ENCODE measurements at places on chromosomes 12 and 14. TPM values are rescaled to one million over a fixed set of nuclear protein-coding genes. Genes with fewer than 3 reads are reported as not detected.

DNA sequence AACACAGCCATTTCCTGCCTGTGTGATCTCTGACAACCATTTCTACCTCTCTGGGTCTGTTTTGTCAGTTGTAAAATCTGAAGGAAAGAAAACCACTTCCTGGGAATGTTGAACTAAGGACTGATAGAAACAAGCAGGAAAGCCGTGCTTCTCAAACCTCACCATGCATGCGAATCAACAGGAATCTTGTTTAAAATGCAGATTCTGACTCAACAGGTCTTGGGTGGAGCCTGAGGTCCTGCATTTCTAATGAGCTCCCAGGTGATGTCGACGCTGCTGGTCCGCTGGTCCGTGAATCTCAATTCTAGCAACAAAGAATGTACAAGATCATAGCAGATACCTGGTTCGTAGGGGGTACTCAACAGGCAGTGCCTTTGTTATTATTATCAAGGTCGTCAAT, 38.0 kb upstream of the GPATCH2L start:
- no peak for DNase-seq

DNA sequence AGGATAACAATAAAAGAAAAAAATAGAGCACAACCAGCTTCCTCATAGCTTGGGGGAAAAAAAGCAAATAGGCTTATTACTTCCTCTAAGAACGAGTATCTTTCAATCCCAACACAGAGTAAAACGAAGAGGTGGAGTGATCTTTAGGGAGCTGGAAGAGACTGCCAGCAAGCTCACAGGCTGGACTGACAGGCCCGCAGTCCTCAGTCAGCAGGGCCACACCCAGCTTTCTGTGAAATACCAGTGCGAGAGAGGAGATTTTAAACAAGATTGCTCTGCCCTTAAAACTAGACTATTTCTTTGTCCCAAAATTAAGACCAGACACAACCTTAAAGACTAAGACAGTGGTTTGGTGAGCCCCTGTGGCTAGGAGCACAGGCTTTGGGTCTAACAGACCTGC, 32.9 kb downstream of the SETD3 start:
- no peak for DNase-seq

DNA sequence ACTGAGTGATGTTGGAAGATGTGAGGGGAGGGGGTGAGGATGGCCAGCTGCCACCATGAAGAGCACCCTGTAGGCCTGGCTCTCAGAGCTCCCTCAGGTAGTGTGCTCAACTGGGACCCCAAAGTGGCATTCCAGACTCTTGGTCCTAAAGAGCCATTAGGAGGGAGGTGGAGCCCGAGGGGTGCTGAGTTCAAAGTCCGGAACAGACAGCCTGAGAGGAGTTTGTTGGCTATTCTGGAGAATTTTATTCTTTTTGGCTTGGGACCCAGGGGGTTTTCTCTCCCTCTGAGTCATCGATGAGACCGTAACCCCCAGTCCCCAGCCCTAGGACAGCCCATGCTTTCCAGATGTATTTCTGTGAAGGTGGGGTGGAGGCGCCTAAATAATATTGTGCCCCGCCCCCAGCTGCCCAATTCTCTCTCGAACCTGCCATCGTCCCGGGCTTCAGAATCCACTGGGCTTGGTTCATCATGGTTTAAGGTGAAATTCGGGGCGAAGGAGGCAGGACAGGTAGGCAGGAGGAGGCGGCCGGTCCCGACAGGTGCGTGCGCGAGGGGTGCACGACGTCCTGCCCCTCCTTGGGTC, 690 bp upstream of the RBP5 start:
- DNase-seq, result no peak

Gene A2M
- total RNA-seq, result 557 TPM

DNA sequence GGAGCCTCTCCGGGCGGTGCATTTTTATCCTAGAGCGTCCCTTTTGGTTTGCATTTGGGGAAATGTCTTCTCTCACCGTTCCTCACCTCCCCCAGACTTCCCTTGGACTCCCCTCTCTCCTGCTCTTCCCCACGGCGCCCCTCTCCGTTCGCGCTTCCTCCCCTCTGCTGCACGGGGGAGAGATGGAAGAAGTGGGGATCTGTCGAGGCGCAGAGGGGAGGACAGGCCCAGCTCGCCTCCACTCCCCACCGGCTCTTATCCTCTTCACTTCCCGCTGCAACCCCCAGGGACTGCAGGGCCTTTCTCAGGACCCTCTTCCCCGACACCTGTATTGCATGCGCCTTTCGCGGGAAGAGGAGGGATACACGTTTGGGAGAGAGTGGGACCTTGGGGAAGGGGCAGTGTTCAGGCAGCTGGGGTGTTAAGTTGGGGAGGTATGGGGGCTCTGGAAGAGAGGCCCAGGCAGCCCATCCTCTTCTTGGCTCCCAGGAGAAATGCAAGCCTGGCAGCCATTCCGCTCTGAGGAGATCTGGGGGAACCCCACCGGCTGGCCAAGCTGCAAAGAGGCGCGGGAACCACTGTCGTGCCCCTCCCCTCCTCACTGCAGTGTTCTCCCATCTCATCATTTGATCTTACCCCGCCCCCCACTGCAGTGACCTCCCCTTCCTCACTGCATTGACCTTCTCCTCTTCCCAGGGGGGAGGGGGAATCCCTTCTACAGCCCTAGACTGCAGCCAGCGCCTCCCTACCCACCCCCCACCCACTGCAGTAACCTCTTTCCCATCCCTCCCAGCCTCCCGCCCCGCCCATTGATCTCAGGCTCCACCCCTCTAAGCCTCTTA, 788 bp downstream of the ENO2 start:
- DNase-seq, result no peak
